NCI-H1417 treated with DMSO at 0.1 percent for 48 hours (cell line): ENCODE measurements at places on chromosomes 13 and 19.

DNA sequence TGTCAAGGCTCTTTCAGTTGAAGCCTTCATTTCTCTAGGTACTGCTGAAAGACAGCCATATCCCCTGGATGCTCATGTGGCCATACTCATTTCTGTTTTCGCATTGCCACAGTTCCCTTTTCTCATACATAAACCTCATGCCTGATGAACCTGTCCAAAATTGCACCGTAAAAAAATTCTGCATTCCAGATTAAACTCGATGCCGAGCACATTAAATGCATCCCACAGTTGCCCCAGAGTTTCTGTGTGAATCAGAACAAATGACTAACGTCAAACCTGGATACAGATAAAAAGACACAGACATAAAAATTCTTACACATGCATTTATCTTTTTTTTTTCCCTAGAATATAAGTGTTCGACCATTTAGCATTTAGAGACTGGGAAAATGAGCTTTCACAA, 288.2 kb downstream of the COG6 start:
- DNase-seq = no peak

- DNase-seq = no peak
These were observed 349.0 kb downstream of the EFNB2 start for GRCh38 chr13:106186366-106187030.

DNA sequence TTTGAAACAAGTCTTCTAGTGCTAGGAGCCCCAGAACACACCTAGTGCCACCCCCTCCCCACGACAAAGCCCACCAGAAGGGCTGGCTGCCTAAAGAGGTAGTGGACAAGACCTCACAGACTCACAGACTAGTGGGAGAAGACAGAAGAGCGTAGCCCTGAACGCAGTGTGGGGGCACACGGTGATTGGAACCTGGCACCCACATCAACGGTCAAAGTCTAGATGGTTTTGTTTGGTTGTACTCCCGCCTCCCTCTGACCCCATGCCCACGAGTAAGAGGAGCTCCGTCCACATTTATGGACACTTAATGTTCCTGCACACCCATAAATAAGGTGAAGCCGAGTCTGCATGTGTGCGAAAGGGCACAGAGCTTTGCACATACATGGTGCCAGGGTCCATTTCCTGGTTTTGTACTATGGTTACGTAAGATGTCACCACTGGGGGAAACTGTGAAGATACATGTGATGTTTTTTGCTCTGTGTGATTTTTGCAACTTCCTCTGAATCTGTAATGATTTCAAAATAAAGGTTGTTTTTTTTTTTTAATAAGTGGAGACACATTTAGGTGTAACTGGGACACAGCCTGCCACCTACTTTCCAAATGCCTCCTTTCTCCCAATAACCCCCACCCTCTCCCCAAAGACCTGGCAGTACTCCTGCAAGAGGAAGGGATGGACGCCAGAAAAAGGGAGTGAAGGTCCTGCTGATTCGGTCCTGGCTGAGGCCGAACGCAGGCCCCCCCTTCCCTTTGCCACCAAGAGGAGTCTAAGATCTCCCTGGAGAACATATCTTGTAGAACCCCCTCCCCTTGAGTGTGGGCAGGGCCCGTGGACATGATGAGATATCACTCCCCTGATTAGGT, 72.8 kb downstream of the GNG7 start:
- DNase-seq = no peak

DNA sequence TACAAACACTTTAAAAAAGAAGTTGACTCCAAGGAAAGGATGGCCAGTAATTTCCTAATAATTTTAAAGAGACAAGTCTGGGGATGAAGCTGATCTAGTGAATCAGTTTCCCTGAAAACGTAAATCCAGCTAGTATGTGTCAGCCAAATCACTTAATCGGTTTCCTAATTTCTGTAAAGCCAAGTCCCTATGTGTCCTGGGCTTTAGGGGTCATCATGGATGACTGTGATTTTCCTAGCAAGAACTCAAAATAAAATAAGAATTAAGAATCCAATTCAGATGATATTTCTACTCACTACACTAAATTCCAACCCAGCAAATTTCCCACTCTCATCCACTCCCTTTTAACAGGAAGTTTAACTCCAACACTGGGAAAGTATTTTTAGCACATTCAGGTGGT, 35.9 kb downstream of the ELF1 start:
- no peak for DNase-seq

- DNase-seq = no peak
These were observed 310.4 kb downstream of the IRS2 start for GRCh38 chr13:109476001-109476400.

- no peak for DNase-seq
These were observed 5.2 kb downstream of the CADM4 start for GRCh38 chr19:43634506-43634871.

DNA sequence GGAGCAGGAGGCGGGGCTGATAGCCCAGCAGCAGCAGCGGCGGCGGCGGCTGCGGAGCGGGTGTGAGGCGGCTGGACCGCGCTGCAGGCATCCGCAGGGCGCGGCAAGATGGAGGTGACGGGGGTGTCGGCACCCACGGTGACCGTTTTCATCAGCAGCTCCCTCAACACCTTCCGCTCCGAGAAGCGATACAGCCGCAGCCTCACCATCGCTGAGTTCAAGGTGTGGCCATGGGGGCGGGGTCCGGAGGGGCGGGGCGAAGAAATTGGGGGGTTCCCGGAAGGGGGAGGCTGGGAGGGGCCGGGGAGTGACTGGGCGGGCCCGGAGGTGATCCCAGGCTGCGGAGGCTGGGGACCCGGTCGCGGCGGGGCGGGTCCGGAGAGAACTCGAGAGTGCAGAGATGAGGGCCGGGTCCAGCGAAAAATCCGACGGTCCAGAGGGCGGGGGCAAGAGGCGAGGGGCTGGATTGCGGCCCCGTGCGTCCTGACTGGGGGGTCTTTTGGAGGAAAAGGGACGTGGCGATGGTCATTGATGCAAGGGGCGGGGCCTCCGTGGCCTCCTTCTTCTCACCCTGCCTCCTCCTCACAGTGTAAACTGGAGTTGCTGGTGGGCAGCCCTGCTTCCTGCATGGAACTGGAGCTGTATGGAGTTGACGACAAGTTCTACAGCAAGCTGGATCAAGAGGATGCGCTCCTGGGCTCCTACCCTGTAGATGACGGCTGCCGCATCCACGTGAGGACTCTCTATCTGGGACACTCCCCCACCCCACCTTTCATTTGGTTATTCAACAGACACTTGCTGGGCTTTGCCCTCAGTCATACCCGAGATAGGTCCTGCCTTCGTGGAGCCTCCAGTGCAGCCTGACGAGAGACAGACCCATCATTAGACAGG, at the start of gene TBCB:
TSS of gene TBCB (plus strand) at position 16 of the 891 bp plus-strand sequence. CDS start at position 109, 93 bp downstream.
- no peak for DNase-seq

GRCh38 chr13:113791761-113792160, 32.7 kb downstream of the TMEM255B start:
- DNase-seq = no peak

- DNase-seq = no peak
These were observed 9.0 kb downstream of the LSM14A start for GRCh38 chr19:34181111-34181864.

DNA sequence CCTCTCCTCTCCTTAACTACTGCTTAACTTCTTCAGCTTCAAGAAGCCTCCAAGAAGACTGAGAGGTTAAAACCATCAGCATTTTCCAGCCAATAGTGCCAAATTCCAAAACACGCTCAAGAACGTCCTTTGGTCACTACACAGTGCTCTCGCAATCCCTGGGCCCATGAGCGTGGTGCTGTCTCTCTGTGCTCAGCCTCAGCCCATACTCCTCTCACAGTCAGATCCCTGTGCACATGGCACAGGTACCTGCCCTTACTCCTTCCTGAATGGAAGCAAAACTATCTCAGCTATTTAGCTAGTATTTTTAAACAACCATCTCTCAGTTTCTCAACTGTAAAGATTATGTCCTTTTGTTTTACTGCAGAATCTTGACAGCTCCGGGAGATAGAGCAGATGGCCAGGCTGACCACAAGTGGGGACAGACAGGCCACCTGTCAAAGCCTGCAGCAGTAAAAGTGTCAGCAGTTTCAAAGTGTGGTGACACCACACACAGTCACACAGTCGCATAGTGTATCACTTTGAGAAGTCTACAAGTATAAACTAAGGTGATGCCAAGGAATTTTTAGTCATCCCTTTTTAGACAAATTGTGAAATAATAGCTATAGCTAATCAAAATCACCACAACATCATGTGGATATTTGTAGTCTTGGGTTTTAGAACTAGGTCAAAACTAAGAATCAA, 35.7 kb downstream of the DZIP1 start:
- DNase-seq = no peak

DNA sequence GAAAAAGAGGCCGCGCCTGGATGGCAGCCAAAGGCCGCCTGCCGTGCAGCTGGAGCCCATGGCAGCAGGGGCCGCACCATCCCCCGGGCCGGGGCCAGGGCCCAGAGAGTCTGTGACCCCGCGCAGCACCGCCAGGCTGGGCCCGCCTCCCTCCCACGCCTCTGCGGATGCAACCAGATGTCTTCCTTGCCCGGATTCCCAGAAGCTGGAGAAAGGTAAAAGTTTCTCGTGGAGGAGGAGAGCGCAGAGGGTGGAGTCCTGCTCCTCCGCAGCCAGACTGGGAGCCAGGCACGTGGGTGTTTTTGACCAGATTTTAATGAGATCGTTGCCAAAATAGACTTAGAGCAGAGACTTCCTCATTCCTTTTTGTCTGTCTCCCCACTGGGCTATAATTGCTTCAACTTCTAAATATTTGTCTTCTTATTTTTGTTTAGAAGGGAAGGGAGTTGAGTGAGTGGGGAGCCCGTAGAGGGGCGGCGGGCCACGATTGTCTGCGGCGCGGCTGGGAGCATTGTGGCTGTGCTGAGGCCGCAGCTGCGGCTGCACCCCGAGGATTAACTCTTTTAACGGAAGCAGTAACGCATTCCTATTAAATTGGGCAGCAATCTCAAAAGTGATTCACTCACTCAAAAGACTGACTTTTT, 22.8 kb upstream of the NDUFS7 start:
- no peak for DNase-seq

DNA sequence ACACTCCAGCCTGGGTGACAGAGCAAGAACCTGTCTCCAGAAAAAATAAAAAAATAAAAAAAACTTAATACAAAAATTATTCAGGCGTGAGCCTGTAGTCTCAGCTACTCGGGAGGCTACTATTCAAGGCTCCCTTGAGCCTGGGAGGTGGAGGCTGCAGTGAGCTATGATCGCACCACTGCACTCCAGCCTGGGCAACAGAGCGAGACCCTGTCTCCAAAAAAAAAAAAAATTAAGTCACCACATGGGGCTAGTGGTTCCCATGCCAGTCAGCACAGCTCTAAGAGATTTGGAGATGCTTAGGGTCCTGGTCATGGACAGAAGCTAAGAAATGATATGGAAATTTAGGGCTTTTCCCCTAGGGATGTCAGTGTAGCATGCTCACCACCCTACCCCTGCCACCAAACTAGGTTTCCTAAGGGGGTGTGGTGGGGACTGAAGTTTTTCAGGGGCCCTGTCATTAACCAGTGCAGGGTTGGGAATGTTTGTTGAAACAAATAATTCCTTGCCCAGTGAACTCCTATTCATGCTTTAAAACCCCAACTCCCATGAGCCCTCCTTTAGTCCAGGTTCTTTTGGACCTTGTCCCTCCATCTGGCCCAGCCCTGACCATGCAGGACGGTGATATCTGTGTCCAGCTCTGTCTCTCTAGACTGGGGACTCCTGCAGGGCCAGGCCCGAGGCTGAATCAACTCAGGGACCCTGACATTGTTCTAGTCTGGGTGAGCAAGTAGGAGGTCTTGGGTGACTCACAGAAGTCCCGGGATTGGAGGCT, 1.8 kb downstream of the FCHO1 start:
- no peak for DNase-seq

DNA sequence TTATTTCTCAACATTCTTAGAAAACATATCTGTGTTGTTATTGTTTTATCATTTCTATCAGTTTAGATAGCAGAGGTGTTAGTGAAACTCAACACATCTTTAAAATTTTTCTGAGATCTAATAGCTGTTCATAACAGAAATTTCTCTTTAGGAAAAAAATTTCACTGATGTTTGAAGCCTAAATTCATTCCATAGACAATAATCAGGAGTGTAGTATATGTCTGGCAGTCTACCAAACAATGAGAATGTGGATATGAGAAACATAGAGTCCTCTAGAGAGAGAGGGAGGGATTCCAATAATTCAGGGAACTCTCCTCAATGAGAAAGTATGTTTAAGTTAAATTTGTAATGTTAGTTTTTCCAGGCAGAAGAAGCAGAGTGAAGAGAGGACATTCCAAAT, 118.2 kb upstream of the EDNRB start:
- DNase-seq = no peak

DNA sequence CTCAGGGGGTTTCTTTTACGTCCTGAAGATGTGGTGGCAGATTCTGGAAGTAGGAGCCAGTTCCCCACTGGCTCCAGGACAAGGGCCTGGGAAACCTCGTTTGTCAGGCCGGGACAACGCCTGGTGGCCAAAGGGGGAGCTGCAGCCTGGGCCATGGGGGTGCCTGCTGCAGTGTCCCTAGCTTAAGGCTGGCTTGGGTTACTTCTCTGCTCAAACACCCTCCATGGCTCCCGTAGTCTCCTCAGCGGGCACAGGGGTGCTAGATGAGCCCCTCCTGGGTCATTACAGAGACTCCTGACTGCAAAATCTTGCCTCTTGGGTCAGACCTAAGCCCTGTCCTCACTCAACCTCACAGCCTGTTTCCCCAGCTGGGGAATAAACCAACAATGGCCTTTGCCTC, 14.7 kb downstream of the CILP2 start:
- no peak for DNase-seq

GRCh38 chr13:107252428-107252827, 684.5 kb upstream of the ARGLU1 start:
- DNase-seq = no peak

- DNase-seq = no peak
These were observed 390.3 kb downstream of the DLEU7 start for GRCh38 chr13:50453188-50453587.

DNA sequence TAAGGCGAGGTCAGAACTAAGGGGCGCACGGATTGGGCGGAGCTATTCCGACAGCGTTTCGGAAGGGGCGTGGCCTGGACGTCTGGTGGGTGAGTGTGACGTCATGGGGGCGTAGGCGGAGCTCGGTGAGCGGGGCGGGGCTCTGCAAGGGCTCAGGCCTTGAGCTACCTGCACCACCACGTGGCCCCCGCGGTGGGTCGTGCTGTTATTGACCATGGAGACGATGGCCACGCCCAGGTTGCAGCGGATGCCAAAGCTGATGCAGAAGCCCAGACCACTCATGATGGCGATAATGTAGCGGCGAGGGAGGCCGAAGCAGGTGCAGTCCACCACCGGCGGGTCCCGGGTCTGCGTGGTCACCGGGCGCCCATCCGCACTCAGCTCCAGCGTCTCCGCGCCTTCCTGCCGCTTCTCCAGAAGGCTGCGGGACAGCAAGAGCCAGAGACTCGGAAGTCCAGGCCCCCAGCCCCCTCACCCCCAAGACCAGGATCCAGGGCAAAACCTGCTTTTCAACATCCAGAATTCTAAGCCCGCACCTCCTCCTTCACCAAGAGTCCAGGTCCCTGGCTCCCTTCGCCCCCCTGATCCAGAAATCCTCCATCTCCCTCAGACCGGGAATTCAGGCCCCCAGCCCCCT, 4.8 kb downstream of the SLC17A7 start:
- no peak for DNase-seq

- no peak for DNase-seq
These were observed 9.0 kb downstream of the SIGLEC11 start for GRCh38 chr19:49951806-49952478.

- DNase-seq = no peak
These were observed 28.3 kb upstream of the SERPINE3 start for GRCh38 chr13:51311231-51311630.

- no peak for DNase-seq
These were observed 1.4 kb upstream of the KHSRP start for GRCh38 chr19:6425732-6426620.
